ENCODE measurements at places on chromosomes 12 and 14.
A peak's percentile ranks its signal among the peaks of the same experiment; 100 is the strongest.

DNA sequence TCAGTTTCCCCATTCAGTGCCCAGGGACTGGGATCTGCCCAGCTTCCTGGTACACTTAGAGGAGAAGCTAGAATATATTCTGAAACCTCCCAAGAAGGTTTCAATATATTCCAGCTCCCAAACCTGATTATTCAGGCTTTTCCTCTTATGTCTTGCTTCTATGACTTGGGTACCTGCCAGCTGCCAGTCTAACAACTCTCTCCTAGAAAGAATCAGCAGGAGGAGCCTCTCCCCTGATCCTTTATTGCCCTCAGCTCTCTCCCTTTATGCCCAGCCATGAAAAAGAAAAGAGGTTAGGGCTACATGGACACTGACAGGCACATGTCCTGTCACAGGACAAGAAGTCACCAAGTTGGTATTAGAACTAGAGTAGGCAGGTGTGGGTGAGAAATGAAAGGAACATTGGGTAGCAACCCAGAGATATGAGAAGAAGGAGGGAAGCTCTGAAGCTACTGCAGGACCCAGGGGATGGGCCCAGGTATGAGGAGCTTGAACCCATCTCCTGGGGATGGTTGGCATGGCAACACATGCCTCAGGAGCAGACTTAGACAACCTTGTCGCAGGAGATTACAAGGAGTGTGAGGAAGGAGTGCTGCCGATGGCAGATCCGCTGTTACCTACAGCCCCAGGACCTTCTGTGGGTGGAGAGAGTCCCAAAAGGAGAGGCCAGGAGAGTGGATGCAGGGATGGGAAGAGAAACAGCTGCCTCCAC, 2.0 kb upstream of the CACNB3 start:
- DNase-seq, result no peak

GRCh38 chr12:67410246-67410645, 141.1 kb downstream of the CAND1 start:
- DNase-seq, result no peak

GRCh38 chr12:1474574-1475153, 119.7 kb downstream of the FBXL14 start:
- no peak for DNase-seq

DNA sequence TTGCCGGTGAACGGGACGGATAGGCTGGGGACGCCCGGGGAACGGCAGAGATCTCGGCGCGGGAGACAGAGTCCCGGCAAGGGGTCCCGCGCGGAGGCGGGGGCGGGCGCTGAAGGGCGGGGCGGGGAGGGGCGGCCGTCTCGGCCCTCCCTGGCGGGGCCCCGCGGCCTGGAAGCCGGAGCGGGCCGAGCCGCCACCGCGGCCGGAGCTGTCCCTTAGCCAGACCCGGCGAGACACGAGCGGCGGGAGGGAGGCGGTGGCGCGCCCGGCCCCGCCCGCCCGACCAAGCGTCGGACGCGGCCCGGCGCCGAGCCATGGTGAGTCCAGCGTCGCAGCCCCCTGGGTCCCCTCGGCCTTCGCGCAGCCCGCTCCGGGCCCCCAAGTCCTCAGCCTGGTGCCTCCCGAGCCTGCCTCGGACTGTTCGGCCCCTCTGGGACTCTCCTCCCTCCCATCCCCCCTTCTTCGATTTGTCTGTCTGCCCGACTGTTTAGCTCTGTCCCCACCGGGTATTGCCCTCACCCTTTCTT, at the start of gene ARHGEF40:
Gene ARHGEF40 (plus strand): TSS at position 222 of the 527 bp plus-strand sequence. CDS start 93 bp downstream, at position 315.
- peak; percentile 43 for DNase-seq

DNA sequence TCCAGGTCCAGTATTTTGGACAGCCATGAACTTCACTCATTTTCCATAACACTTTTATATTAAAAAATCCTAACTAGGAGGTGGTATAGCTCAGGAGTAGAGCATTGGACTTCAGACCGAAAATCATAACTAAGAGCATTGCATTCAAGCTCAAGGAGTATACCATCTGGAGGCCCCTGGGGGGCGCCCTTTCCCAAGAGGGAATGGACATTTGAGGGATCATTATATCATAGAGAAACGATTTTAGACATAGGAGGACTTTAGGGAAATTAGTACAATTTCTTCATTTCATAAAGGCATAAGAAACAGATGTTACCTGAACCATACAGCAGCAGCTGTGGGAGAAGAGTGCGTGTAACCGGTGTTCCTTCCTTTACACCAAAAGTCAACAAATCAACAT, 5.2 kb upstream of the ATG14 start:
- DNase-seq, result no peak

GRCh38 chr12:40792792-40793386, 100.7 kb downstream of the CNTN1 start:
- DNase-seq, result no peak

DNA sequence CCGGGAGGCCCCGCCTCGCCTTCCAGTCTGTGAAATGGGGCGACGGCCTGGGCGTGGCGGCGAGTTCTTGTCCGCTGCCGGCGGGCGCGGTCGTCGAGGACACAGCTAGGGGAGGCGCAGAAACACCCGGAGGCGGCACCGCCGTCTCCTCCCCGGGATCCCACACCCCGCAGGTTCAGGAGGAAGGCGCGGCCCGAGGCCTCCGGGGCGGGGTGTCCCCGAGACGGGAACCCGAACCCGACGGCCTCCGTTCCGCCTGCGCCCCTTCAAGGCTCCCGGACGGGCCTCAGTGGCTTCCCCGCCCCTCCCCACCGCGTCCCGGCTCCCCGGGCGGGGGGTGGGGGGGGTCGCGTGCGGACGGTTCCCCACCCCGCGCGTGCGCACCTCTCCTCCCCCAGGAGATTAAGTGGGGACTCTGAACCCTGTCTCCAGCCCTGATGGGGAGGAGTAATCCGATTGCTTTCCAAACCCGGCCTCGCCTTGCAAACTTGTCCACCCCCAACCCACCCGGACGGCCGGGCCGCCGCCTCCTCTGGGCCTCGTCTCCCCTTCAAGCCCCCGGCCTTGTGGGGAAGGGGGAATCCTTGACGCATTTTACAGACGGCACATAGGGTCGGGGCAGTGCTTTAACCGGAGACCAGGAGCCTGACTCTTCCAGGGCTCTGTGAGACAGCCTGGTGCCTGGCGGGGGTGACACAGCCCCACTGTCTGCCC, 35.3 kb upstream of the ANKRD9 start:
- peak; percentile 29 for DNase-seq

DNA sequence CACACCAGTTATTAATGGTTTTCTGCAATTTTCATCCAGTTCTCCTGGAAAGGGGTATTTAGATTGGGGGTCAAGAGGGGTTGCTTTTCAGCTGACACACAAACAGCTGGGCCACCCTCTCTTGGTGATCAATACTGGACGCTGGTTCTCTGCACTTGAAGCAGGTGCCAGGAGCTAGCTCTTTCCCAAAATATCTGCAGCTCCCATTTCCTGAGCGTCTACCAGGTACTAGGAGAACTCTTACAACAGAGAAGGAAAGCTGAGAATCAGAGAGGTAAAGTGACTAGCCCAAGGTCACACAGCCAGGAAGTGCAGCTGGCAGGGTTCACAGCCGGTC, 1.2 kb downstream of the TESC start:
- DNase-seq, result no peak

GRCh38 chr12:88057994-88058718, 29.0 kb upstream of the C12orf50 start:
- DNase-seq, result no peak

- DNase-seq, result peak; percentile 26
Measured at GRCh38 chr12:120290609-120291305, 946 bp downstream of the RNU4-2 start.

DNA sequence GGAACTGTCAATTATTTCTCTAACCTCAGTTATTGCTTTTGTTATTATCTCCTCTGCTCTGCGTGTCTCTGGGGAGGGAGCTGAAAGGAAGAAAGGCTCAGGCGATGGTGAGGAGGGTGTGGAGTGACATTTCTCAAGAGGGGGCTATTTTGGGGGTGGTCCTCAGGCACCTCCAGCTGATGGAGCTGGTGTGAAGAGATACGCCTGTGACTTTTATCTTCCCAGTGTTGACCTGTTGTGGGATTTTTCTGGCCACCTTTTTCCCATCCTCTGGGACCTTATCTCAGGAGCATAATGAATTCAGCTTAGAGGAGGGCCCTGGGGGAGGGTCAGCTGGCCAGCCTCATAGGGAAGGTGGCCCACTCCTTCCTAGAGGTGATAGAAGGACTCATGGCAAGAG, 26.4 kb downstream of the KCNA5 start:
- no peak for DNase-seq

GRCh38 chr14:64387232-64387781, 846 bp upstream of the MTHFD1 start:
- no peak for DNase-seq

DNA sequence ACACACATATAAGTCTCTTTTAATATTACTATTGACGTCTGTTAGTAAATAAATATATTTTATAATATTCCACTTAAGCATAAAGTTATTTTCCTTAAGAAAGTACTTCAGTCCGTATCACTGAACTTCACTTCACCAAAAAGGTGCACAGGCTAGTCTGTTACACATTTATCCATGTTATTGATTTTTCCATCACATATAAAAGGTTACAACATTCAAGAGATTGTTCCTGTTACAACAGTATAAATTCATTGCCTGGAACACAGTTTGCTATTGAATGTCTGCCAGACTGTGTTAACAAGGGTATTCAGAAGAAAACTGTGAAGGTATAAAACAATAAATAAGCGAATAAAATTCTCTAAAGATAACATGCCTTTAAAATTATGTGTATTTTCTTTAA, 175.9 kb downstream of the NTS start:
- DNase-seq, result no peak

- DNase-seq, result no peak
Measured at GRCh38 chr12:69026336-69026735, 93.4 kb upstream of the CPM start.

DNA sequence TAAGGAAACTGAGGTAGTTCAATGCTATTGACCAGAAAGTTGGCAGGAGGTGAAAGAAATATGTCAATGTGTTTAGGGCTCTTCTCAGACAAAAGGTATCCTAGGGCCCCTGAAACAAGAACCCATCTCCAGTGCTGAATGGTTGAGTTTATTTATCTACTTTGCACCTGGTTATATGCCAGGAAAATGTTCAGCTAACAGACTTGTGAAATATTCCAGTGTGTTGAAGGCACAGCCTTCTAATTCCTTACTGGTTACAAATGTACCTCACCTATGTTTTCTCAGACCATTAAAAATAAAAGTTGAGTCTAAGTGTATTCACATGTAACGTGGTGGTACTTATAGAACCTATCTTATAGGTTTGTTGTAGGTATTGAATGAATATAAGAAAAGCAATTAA, 511.7 kb upstream of the SEL1L start:
- DNase-seq, result no peak

DNA sequence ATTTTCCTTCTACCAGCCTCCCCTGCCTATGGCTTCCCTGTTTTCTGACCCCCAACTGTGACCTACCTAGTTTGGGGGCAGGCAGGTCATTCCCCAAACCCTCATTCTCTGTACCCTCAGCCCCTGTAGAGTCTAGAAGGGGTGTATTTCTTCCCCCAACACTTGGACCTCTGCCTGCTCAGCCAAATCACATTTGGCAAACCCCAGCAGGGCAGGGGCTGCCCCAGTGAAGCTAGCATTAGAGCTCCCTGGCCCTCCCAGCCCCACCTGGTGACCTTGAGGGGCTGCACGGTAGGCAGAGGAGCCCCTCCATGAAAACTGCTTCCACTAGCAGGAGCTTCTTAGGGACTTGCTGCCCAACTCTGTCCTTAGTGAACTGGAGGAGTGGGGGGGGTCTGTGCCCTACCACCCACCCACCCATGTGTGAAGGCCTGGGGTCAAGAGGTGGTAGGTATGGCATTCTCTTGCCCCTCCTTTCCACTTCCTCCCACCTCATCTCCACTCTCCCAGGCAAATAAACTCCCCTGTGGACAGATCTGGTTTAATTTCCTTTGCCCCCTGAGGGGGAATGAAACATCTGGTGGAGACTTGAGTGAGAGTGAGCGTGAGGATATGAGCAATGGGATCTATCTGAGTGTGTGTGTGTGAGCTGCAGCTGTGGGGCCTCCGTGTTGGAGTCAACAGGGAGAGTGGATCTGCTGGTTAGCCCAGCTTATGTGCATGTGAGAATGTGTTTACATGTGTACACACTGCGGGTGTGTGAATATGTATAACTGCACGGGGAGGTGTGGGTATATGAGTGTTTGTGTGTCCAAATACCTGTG, 1.6 kb downstream of the NXPH4 start:
- no peak for DNase-seq

- DNase-seq, result no peak
Measured at GRCh38 chr14:67513631-67514108, 19.4 kb upstream of the PLEKHH1 start.

DNA sequence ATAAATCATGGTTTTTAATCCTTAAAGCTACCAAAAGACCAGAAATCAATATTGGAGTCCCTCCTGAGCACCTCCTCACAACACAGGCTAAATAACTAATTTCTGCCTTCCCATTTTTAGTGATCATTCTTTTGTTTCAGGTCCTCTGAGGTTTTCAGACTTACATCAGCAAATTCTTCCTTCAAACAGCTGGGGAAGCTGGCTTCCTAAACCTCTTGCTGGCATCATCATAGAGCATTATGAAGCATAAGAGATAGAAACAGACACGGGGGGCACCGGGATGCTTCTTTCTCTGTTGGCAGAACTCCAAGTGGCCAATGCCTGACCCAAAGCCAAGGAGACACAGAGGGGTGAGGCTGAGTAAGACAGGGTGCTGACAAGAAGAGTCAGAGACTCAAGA, 47.9 kb upstream of the DBX2 start:
- DNase-seq, result no peak

DNA sequence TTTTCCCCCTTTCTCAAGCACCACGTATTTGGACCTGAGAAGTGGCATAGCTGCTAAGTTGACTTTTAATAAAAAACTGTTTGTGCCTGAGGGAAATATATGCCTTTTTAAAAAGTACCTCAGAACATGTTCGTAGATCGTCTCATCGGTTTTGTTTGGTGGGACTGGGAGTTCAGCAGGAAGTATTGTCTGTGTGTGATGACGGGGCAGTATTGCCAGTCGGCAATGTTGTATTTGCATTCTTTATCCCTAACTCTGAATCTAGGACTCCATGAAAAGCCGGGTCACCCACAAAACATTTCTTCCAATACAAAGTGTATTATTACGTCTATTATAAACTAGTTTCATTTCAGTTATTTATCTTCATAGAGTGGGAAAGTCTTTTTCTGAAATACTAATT, 19.7 kb upstream of the FGD4 start:
- DNase-seq, result no peak

DNA sequence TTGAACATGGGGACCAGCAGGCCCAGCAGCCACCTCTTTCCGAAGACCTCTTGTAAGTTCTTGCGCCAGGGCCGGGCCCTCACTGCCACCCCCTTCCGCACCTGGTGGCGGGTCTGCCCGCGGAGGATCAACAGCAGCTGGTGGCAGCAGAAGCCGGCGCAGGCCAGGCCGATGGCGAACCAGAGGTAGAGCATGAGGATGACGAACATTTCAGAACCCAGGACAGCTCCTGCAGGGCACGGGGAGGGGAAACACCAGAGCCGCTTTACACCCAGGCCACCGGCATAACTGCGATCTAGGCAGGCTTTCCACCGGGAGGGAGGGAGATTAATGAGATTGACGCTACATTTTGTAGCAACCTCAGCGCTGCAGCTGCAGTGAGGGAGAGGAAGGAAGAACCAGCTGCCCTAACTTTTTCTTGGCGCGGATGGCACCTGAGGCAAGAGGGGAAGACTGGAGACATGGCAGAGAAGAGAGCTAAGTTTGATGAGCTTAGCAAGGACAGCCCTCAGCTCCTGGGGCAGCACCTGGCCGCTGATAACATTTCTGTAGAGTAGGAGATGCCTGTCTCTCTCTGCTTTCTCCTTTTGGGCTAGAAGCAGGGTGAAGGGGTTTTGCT, 7.8 kb downstream of the ZDHHC22 start:
- peak; percentile 50 for DNase-seq
